Naive thymus-derived CD4-positive, alpha-beta T cell (primary cell): ENCODE measurements at places on chromosomes 11 and 22. TPM values are rescaled to one million over a fixed set of nuclear protein-coding genes. Genes with fewer than 3 reads are reported as not detected.

Gene KDM4D
- polyA plus RNA-seq, result 0.44 TPM

Gene ARFGAP3
- 28.5 TPM for polyA plus RNA-seq

- no peak for DNase-seq
Observed at GRCh38 chr11:111840143-111840542, 31.2 kb downstream of the ALG9 start.

DNA sequence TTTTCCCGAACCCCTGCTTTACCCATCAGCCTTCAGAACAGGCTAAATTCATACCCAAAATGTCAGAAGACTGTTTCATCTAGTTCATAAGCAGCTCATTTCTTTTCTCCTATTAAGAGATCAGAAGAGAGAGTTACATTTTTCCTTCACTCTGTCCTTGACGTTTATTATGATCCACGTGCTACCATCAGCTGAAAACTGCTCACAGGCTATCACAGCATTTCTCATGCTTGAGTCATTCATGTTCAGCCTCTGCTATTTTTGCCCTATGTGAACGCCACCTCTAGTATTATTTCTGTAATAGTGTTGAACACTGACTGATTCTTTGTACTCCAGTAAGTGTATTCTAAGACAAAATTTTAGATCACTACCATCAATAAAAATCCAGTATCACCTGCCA is 51.9 kb downstream of the SLC1A2 start:
- no peak for DNase-seq

Gene TH
- not detected for polyA plus RNA-seq

Gene GPR83
- polyA plus RNA-seq, result 0.08 TPM

DNA sequence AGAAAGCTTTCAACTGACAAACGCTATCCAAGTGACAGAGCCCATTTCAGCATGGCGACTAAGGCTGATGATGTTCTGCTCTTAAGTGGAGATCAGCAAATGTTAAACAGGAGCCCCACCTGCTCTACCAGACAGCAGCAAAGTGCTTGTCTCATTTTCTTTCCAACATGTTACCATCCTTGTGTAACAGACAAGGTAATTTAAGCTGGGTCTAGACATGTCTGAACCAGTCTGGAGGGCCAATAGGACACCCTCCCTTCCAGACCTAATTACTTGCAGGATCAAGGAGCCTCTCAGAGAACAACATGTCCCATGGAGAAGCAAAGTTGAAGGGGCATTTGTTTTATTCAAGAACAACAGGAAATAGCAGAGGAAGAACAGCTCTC is 3.9 kb upstream of the LMO2 start:
- DNase-seq, result no peak

Gene IFITM5
- not detected for polyA plus RNA-seq

- DNase-seq, result no peak
Observed at GRCh38 chr11:77403211-77403610, 70.7 kb downstream of the PAK1 start.
